ENCODE measurements at places on chromosomes 4 and X. TPM values are rescaled to one million over a fixed set of nuclear protein-coding genes. Genes with fewer than 3 reads are reported as not detected.

DNA sequence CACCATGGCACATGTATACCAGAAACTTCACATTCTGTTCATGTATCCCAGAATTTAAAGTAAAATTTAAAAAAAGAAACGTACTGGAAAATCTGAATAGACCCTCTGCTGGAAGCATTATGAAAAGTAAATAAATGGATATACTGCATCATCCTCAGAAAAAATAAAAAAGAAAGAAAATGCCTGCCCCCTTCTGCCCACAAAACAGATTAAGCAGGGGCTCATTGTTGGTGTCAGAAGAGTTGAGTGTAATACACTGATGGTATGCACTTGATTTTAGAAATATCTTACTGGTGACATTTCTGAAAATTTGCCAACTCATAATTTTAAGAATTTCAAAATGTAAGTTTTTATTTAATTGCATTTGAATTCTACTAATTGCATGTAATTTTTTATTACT, 77.8 kb downstream of the LRP2BP start:
- no peak overlapping the region for H3K27ac ChIP-seq
- no peaks in the 10 kb centered on the region for H3K36me3 ChIP-seq
- no peak for DNase-seq
- H3K4me3 ChIP-seq = no peak overlapping the region
- no peaks in the 10 kb centered on the region for H3K4me1 ChIP-seq
- no peaks in the 10 kb centered on the region for H3K27me3 ChIP-seq

DNA sequence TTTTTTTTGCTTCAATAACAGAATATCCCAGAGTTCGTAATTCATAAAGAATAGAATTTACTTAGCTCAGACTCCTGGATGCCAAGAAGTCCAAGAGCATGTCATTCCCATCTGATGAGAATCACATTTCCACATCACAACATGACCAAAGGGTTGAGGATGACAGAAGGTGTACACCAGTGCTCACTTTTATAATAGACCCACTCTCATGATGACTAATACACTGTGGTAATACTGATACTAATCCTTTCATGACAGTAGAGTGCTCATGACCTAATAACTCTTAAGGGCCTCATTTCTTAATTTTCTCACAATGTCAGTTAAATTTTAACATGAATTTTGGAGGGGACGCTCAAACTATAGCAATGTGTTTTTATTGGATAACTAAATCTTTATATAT, 69.2 kb downstream of the ZNF732 start:
- H3K36me3 ChIP-seq = no peaks in the 10 kb centered on the region
- no peaks in the 10 kb centered on the region for H3K27me3 ChIP-seq
- no peak overlapping the region for H3K4me3 ChIP-seq
- no peaks in the 10 kb centered on the region for H3K4me1 ChIP-seq
- no peak for DNase-seq

DNA sequence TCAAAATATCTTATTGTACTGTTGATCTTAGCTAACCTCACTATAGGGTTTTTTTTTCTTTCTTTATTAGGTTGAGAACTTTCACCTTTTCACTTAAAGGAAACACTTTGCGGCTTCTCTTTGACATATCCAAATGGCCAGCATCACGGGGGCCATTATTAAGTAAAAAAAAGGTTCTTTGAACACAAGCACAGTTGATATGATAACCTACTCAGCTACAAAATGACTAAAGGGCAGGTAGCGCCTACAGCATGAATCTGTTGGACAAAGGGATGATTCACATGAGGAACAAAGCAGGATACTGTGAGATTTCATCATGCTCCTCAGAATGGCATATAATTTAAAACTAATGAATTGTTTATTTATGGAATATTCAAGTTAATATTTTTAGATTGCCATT, 119.6 kb downstream of the CCSER1 start:
- no peak overlapping the region for H3K4me3 ChIP-seq
- no peaks in the 10 kb centered on the region for H3K4me1 ChIP-seq
- H3K36me3 ChIP-seq = no peaks in the 10 kb centered on the region
- no peak overlapping the region for H3K27ac ChIP-seq
- H3K27me3 ChIP-seq = no peaks in the 10 kb centered on the region

- no peak for DNase-seq
- no peak overlapping the region for H3K4me3 ChIP-seq
- no peak overlapping the region for H3K27ac ChIP-seq
- no peaks in the 10 kb centered on the region for H3K27me3 ChIP-seq
- H3K4me1 ChIP-seq = no peaks in the 10 kb centered on the region
Measured at GRCh38 chrX:125327891-125328290, 8.2 kb downstream of the TEX13C start.

- DNase-seq = no peak
- H3K27me3 ChIP-seq = no peaks in the 10 kb centered on the region
- H3K4me3 ChIP-seq = no peak overlapping the region
- no peaks in the 10 kb centered on the region for H3K36me3 ChIP-seq
- H3K4me1 ChIP-seq = no peaks in the 10 kb centered on the region
Measured at GRCh38 chrX:30777575-30777974, 111.5 kb downstream of the TAB3 start.

DNA sequence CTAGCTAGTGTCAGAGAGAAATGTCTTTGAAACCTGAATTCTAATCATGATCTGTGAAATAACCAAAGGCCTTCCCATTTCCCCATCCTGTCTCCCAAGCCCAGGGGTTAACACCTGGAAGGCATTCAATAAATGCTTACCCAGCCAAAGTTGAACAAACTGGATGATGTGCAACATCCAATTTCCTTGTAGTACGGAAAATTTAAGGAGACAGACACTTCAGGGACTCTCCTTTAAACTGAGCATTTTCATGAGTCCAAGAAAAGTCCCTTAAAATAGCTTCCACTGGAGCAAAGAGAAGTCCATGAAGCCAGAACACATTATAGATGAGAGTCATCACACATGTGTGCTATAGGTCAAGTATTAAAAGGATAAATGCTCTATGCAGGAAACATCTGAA, 271.2 kb downstream of the RAB28 start:
- H3K4me1 ChIP-seq = no peaks in the 10 kb centered on the region
- H3K27ac ChIP-seq = no peak overlapping the region
- H3K36me3 ChIP-seq = no peaks in the 10 kb centered on the region
- DNase-seq = no peak

GRCh38 chrX:31323658-31324057, 251.8 kb upstream of the FTHL17 start:
- no peaks in the 10 kb centered on the region for H3K4me1 ChIP-seq
- no peak overlapping the region for H3K4me3 ChIP-seq
- no peak overlapping the region for H3K27ac ChIP-seq
- H3K27me3 ChIP-seq = no peaks in the 10 kb centered on the region
- DNase-seq = no peak
- H3K36me3 ChIP-seq = no peaks in the 10 kb centered on the region

GRCh38 chrX:99468993-99469392, 941.1 kb downstream of the PCDH19 start:
- H3K4me3 ChIP-seq = no peak overlapping the region
- DNase-seq = no peak
- H3K4me1 ChIP-seq = no peaks in the 10 kb centered on the region
- H3K36me3 ChIP-seq = no peaks in the 10 kb centered on the region
- no peaks in the 10 kb centered on the region for H3K27me3 ChIP-seq

GRCh38 chrX:137565921-137566745, at the start of gene ZIC3:
Gene ZIC3, plus strand, starts transcription at chrX:137566127. Its CDS starts 565 bp downstream, at chrX:137566692.
- H3K36me3 ChIP-seq = no peaks in the 10 kb centered on the region
- H3K27me3 ChIP-seq = no peaks in the 10 kb centered on the region
- H3K27ac ChIP-seq = no peak within 1 kb of the TSS

GRCh38 chr4:118784776-118785175, 51.1 kb downstream of the SEC24D start:
- H3K4me3 ChIP-seq = no peak overlapping the region
- H3K27me3 ChIP-seq = no peaks in the 10 kb centered on the region
- H3K4me1 ChIP-seq = no peaks in the 10 kb centered on the region
- no peak for DNase-seq

DNA sequence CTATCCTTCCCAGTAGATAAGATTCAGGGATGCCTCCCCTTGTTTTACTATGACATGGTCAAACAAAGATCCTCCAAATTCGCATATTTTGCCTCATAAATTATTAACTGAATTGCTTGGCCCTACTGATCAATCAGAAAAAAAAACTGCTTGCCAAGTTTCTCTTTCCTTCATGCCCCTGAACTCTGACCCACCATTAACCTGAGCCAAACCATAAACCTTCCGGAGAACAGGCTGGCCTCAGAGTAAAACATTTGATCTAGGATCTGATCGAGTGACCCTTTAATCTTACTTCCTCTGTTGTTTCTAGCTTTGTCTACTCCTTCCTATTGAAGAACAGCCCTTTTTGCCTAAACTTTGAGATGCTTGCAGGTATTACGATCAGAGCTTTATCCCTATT, 209.7 kb upstream of the FAM47A start:
- no peak for DNase-seq
- H3K27me3 ChIP-seq = no peaks in the 10 kb centered on the region
- H3K27ac ChIP-seq = no peak overlapping the region
- no peaks in the 10 kb centered on the region for H3K36me3 ChIP-seq
- no peak overlapping the region for H3K4me3 ChIP-seq

The CLGN gene
- total RNA-seq = not detected

The CFP gene
- total RNA-seq = 2.3 TPM

The ZNF630 gene
- 1.6 TPM for total RNA-seq

The C4orf36 gene
- not detected for total RNA-seq

The EXOC1L gene
- not detected for total RNA-seq
